ENCODE measurements at places on chromosomes 12 and 14.
A peak's percentile ranks its signal among the peaks of the same experiment; 100 is the strongest.

- H3K36me3 ChIP-seq: no peaks in the 10 kb centered on the region
- ATAC-seq: no peak
- H3K4me1 ChIP-seq: peaks cover 33% of the 10 kb centered on the region
- no peaks in the 10 kb centered on the region for H3K27me3 ChIP-seq
- H3K27ac ChIP-seq: no peak overlapping the region
Measured at GRCh38 chr14:76931631-76932402, 96.7 kb downstream of the IRF2BPL start.

DNA sequence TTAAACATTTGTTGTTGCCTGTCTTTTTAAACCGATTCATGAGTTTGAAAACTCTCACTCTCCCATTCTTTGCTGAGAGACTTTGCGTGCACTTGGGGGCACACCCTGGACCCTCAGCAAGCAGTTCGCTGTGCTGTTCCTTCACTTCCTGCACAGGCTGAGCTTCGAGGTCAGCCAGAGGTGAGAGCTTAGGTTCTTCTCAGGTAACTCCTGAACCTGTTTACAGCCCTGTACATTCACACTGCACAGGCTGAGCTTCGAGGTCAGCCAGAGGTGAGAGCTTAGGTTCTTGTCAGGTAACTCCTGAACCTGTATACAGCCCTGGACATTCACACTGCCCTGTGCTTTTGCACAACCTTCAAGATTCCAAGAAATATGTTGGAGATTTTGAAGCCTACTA lies 9.8 kb upstream of the CLECL1 start:
- H3K27ac ChIP-seq: no peak overlapping the region
- H3K27me3 ChIP-seq: peaks cover 5% of the 10 kb centered on the region
- no peaks in the 10 kb centered on the region for H3K4me1 ChIP-seq
- H3K4me3 ChIP-seq: no peak overlapping the region

GRCh38 chr12:53738406-53739213 lies 11.4 kb upstream of the CALCOCO1 start:
- H3K27ac ChIP-seq: no peak overlapping the region
- H3K27me3 ChIP-seq: peaks cover 90% of the 10 kb centered on the region
- no peak overlapping the region for H3K4me3 ChIP-seq
- H3K4me1 ChIP-seq: peaks cover 10% of the 10 kb centered on the region

DNA sequence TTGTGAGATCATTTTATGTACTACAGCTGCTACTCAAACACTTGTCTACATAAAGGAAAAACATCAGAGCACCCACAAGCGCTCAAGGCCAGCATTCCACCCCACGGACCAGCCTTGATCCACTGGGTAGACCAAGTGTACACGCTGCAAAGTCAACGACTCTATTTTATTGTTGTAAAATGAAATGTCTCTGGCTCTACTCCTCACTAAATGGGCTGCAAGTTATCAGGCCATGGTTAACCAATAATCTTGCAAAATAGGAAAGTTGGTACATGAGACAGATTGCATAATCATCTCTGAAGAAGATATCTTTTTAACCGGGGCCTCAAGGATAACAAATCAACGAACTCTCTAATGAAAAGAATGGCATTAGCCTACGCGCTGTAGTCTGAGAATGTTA lies 69.9 kb upstream of the FOXN3 start:
- no peaks in the 10 kb centered on the region for H3K36me3 ChIP-seq
- no peaks in the 10 kb centered on the region for H3K4me1 ChIP-seq
- H3K4me3 ChIP-seq: no peak overlapping the region
- ATAC-seq: peak; percentile 55
- no peak overlapping the region for H3K27ac ChIP-seq

GRCh38 chr14:69715725-69716477 lies 51.0 kb upstream of the SRSF5 start:
- peak overlapping the region; percentile 57 for H3K27ac ChIP-seq
- H3K4me1 ChIP-seq: peaks cover 36% of the 10 kb centered on the region
- H3K4me3 ChIP-seq: no peak overlapping the region
- ATAC-seq: peak; percentile 76
- H3K36me3 ChIP-seq: peaks cover 15% of the 10 kb centered on the region

DNA sequence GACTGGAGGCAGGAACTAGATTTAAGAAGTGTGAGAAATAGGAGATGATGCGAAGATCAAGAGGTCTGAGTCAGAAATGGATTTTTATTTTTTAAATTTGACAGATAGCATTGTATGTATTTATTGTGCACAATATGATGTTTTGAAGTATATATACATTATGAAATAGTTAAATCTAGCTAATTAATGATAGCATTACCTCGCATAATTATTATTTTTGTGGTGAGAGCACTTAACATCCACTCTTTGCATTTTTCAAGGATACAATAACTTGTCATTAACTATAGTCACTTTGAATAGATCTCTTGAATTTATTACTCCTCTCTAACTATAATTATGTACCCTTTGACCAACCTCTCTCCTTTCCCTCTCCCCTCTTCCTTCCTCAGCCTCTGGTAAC lies 3.7 kb downstream of the SMOC1 start:
- H3K27me3 ChIP-seq: peaks cover 71% of the 10 kb centered on the region
- H3K4me1 ChIP-seq: no peaks in the 10 kb centered on the region
- H3K36me3 ChIP-seq: no peaks in the 10 kb centered on the region
- no peak overlapping the region for H3K27ac ChIP-seq
- no peak for ATAC-seq

DNA sequence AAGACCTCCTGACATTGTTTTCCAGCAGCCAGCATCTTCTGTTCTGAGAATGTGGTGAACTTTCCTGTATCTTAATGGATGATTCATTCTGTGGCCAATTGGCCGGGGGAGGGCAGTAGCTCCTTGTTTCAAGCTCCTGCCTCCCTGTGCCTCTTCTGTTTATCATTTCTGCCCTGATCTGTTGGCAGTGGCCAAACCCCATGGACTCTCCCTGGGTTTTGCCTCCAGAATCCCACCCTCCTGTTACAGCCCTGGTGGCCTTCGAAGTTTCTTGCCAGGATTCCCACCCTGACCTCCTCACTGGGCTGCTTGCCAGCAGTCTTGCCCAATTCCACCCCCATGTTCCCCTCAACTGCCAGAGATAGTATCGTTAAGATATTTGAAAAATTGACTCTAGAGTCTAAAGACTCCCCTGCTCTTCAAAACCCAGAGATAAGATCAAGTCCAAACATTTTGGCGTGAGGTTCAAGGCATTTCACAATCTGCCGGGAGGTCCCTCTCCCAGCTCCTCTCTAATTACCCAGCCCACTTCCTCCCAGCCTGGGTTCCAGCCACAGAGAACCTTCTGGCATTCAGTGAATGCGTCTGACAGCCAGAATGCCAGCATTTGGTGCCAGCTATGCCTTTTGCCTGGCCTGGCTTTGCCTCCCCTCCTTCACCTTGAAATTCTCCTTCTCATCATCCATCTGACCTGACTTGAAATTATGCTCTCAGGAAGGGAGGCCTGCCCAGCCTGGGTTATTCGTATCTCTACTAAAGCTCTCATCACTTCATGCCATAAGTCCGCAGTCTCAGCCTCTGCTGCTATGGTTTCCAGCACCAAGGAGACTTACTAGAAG lies 37.7 kb upstream of the TXNRD1 start:
- H3K4me1 ChIP-seq: peaks cover 62% of the 10 kb centered on the region
- ATAC-seq: peak; percentile 89
- no peaks in the 10 kb centered on the region for H3K27me3 ChIP-seq
- no peak overlapping the region for H3K4me3 ChIP-seq
- H3K27ac ChIP-seq: peak overlapping the region; percentile 86

- no peak for ATAC-seq
- H3K4me3 ChIP-seq: no peak overlapping the region
- H3K4me1 ChIP-seq: no peaks in the 10 kb centered on the region
- no peaks in the 10 kb centered on the region for H3K27me3 ChIP-seq
- H3K27ac ChIP-seq: no peak overlapping the region
Measured at GRCh38 chr12:129670256-129670920, 233.4 kb downstream of the TMEM132D start.

- H3K4me3 ChIP-seq: no peak overlapping the region
- H3K36me3 ChIP-seq: no peaks in the 10 kb centered on the region
- H3K4me1 ChIP-seq: no peaks in the 10 kb centered on the region
- no peaks in the 10 kb centered on the region for H3K27me3 ChIP-seq
Measured at GRCh38 chr14:43116341-43116740, 1390.7 kb downstream of the FSCB start.

GRCh38 chr14:59305836-59306555 lies 117.5 kb downstream of the DAAM1 start:
- H3K4me1 ChIP-seq: peaks cover 24% of the 10 kb centered on the region
- ATAC-seq: no peak
- H3K36me3 ChIP-seq: no peaks in the 10 kb centered on the region
- no peaks in the 10 kb centered on the region for H3K27me3 ChIP-seq

DNA sequence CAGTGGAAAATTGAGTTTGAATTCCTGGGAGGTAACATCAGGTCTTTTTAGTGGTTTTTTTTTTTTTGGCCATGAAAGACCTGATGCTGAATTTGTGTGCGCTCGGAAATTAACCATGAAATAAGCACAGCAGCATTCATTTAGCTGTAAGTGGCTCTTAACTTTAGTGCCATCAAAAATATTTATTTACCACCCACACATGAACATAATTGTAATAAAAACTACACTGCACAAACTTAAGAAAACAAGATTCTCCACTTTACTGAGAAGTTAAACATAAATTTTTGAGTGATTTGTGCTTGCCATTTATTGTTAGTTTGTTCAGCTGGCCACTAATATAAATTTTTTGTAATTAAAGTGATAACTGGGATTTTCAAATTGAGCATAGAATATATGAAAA lies 2.4 kb downstream of the SLC41A2 start:
- H3K27me3 ChIP-seq: no peaks in the 10 kb centered on the region
- no peaks in the 10 kb centered on the region for H3K36me3 ChIP-seq
- no peak for ATAC-seq
- no peak overlapping the region for H3K4me3 ChIP-seq
- H3K4me1 ChIP-seq: no peaks in the 10 kb centered on the region
- no peak overlapping the region for H3K27ac ChIP-seq

- H3K36me3 ChIP-seq: no peaks in the 10 kb centered on the region
- H3K4me3 ChIP-seq: no peak overlapping the region
- H3K27ac ChIP-seq: no peak overlapping the region
- H3K27me3 ChIP-seq: no peaks in the 10 kb centered on the region
Measured at GRCh38 chr14:83347874-83348273, 1814.2 kb upstream of the SEL1L start.

DNA sequence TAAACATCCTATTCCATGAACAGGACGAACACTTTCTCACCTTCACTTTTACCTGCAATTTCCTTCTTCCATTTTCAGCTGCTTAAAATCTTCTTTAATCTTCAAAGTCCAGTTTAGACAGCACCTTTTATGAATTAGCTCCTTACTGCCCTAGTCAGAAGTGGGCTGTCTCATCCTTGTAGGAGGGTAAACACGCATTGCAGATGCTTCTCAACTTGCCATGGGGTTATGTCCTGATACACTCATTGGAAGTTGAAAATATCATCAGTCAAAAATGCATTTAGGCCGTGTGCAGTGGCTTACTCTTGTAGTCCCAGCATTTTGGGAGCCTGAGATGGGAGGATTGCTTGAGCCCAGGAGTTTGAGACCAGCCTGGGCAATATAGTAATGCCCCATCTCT lies 35.2 kb downstream of the HMGA2 start:
- H3K36me3 ChIP-seq: no peaks in the 10 kb centered on the region
- no peak for ATAC-seq
- H3K27me3 ChIP-seq: no peaks in the 10 kb centered on the region
- H3K27ac ChIP-seq: no peak overlapping the region
- H3K4me3 ChIP-seq: no peak overlapping the region

- H3K27me3 ChIP-seq: no peaks in the 10 kb centered on the region
- no peak overlapping the region for H3K27ac ChIP-seq
- no peak for ATAC-seq
- H3K36me3 ChIP-seq: no peaks in the 10 kb centered on the region
Measured at GRCh38 chr12:25186038-25186787, 8.7 kb downstream of the DNAI7 start.
